ENCODE measurements at places on chromosomes 5 and 9.

DNA sequence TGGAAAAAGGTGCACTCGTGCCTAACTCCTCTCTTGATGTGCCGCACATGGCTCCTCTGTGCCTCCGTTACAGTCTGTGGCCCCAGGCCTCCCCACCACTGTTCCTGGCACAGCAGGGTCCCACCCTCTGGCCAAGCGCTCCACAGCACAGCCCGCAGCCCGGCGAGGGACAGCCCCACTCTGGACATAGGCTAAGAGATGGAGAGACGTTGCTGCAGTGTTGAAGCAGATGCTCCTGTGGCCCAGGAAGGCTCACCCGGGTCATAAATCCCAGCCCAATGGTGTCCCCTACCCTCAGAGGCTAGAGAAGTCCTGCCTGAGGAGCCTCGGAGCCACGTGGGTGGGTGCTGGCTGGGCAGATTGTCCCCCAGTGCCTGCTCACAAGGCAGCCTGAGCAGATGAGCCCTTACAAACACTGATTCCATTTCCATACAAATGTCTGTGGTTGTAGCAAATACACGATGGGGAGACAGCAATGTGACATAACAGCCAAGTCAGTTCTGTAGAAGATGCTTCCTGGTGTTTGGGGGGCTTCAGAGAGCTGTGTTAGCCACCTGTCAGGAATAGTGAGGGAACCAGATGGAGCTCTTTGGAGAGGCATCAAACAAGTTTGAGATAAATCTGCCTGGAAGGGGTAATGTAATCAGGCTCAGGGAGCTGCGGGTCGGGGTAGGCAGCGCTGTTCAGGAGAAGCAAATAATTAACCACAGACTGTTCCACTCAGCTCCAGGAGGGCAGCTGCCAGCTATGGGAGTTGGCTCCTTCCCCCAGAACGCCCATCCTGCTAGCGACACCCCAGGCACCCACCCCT, 41.7 kb downstream of the C5orf15 start:
- no peak overlapping the region for H3K4me3 ChIP-seq
- H3K27ac ChIP-seq, result no peak overlapping the region
- H3K36me3 ChIP-seq, result no peaks in the 10 kb centered on the region
- H3K27me3 ChIP-seq, result peaks cover 5% of the 10 kb centered on the region

DNA sequence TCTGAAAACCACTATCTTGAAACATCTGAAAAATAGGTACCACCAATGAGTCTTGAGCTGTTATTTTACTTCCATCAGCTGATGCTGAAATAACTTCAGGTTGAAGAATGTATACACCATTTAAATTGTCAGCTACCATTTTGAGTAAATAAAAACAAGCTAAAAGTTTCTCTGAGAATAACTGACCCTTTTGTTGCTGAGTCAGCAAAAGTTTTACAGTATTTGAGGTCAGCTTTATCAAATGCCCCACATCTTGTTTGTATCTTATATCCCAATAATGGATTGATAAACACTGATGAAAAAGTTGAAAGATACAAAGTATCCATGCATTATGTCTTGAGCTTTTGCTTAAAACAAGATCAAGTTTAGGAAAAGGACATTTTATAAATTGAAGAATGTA, 22.8 kb downstream of the CPLANE1 start:
- no peak overlapping the region for H3K27ac ChIP-seq
- H3K27me3 ChIP-seq, result no peaks in the 10 kb centered on the region
- H3K36me3 ChIP-seq, result peaks cover 40% of the 10 kb centered on the region
- no peak overlapping the region for H3K4me3 ChIP-seq
- H3K4me1 ChIP-seq, result no peaks in the 10 kb centered on the region

DNA sequence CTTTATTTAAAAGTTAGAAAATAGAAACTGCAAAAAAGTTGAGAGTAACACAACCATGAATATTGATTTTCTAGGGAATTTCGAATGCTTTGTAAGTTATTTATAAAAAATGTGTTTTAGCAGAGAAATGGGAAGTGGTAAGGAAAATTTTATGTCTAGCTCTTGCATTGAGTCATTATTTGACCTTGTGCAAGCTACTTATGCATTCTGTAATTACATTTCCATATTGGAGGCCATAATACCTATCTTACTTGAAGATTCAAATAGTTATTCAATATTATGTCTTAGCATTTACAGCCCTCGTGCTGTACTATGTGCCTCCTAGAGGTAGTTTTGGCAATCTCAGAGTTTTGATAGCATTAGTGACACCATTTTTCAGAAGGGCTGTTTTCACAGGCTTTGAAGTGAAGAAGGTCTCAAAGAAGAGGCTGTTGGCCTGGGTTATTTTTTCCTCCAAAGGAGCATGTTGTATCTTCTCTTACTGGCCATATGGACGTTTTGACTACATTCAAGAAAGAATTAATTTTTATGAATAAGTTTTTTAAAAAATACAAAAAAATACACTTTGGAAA, 7.4 kb upstream of the DAP start:
- H3K27me3 ChIP-seq, result no peaks in the 10 kb centered on the region
- H3K36me3 ChIP-seq, result no peaks in the 10 kb centered on the region
- H3K27ac ChIP-seq, result no peak overlapping the region
- H3K4me1 ChIP-seq, result no peaks in the 10 kb centered on the region
- no peak for DNase-seq

- no peak overlapping the region for H3K4me3 ChIP-seq
- H3K4me1 ChIP-seq, result no peaks in the 10 kb centered on the region
- no peak for DNase-seq
- H3K27ac ChIP-seq, result no peak overlapping the region
Measured at GRCh38 chr5:67120032-67120431, 76.6 kb downstream of the CD180 start.

DNA sequence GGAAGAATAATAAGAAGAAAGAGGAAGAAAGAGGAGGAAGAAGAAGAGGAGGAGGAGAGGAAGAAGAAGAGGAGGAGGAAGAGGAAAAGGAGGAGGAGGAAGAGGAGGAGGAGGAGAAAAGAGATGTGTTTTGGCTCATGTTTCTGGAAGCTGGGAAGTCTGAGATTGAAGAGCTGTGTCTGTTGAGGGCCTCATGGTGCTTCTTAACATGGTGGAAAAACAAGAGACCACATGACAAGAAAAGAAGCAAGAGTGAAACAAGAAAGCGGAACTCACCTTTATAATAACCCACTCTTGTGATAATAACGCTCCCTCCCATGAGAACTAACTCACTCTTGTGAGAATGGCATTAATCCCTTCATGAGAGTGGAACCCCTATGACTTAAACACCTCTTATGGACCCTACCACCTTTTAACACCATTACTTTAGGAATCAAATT, 36.1 kb upstream of the RANBP6 start:
- no peak overlapping the region for H3K4me3 ChIP-seq
- no peaks in the 10 kb centered on the region for H3K36me3 ChIP-seq
- no peak for DNase-seq
- no peaks in the 10 kb centered on the region for H3K4me1 ChIP-seq
- H3K27me3 ChIP-seq, result no peaks in the 10 kb centered on the region

GRCh38 chr5:172453986-172454357, 353 bp downstream of the SH3PXD2B start:
- no peaks in the 10 kb centered on the region for H3K36me3 ChIP-seq
- H3K4me1 ChIP-seq, result peaks cover 53% of the 10 kb centered on the region
- peak overlapping the region; percentile 83 for H3K4me3 ChIP-seq
- DNase-seq, result peak; percentile 65

GRCh38 chr9:134592018-134592818, 49.4 kb upstream of the COL5A1 start:
- peak; percentile 48 for DNase-seq
- H3K4me3 ChIP-seq, result no peak overlapping the region
- peaks cover 10% of the 10 kb centered on the region for H3K27me3 ChIP-seq
- H3K4me1 ChIP-seq, result no peaks in the 10 kb centered on the region
- H3K27ac ChIP-seq, result peak overlapping the region; percentile 45

- no peak overlapping the region for H3K4me3 ChIP-seq
- DNase-seq, result peak; percentile 60
- H3K36me3 ChIP-seq, result peaks cover 99% of the 10 kb centered on the region
- H3K4me1 ChIP-seq, result peaks cover 21% of the 10 kb centered on the region
- H3K27ac ChIP-seq, result peak overlapping the region; percentile 44
Measured at GRCh38 chr9:33329117-33329563, 38.8 kb downstream of the NFX1 start.

DNA sequence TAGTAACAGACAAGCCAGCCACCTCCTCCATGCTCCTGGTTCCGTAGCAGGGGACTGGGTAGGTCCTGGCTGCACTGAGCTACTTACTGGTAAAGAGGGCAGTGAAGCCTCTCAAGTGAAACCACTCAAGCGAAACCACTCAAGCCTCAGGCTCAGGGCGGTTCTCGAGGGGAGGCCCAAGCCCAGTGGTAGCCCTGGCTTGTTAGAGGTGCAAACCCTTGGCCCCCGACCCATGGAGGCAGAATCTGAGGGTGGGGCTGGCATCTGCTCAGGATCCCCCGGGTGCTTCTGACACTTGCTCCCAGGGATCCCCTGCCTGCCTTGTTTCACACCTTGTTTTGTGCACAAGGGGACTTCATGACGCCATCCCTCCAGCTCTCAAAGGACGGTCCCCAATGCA, 76.5 kb upstream of the OLFM1 start:
- no peaks in the 10 kb centered on the region for H3K27me3 ChIP-seq
- H3K4me3 ChIP-seq, result no peak overlapping the region
- H3K4me1 ChIP-seq, result no peaks in the 10 kb centered on the region
- no peaks in the 10 kb centered on the region for H3K36me3 ChIP-seq
- no peak for DNase-seq

DNA sequence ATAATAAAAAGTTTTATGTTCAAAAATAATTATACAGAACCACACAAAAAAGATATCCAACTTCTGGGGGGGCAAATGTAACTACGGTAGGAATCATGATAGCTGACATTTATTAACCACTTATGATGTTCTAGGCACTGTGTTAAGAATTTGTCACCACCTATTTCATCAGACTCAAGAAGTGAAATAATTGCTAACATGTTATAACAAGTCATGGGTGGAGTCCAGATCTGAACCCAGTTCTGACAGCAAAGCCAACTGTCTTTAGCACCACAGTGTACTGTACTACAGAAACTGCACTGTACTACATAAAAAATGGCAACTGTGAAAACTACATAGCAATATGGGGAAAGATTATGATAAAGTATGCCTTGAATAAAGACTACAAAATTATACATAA, 3.0 kb upstream of the SAP30L start:
- H3K36me3 ChIP-seq, result peaks cover 48% of the 10 kb centered on the region
- H3K27ac ChIP-seq, result no peak overlapping the region
- no peak for DNase-seq
- no peak overlapping the region for H3K4me3 ChIP-seq
- no peaks in the 10 kb centered on the region for H3K4me1 ChIP-seq

DNA sequence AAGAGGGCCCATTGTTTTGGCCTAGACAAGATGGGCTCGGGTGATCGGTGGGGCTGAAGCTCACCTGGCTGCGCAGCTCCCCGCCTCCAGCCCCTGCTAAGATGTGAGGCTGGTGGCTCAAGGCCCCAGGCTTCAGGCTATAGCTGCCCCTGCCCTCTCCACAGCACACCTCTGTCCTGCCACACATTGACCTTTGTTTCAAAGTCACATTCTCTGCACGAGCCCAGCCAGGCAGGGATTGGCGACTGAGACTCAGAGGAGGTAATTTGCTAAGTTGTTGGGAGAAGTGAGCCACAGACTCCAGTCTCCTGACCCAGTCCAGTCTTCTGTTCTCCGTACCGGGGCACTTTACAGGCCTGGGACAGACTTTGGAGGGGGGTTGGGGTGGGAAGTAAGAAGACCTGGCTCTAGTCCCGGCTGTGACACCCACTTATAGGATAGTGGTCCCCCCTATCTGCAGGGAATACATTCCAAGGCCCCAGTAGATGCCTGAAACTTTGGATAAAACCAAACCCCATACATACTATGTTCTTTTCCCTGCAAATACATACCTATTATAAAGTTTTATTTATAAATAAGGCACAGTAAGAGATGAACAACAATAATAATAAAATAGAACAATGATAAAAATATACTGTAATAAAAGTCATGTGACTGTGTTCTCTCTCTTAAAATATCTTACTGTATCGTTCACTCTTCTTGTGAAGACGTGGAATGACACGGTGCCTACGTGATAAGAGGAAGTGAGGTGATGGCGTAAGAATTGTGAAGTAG, 13.3 kb downstream of the PDGFRB start:
- H3K27ac ChIP-seq, result peak overlapping the region; percentile 91
- DNase-seq, result no peak
- H3K36me3 ChIP-seq, result no peaks in the 10 kb centered on the region

GRCh38 chr5:172133359-172134029, 54.5 kb downstream of the STK10 start:
- H3K4me3 ChIP-seq, result no peak overlapping the region
- peaks cover 12% of the 10 kb centered on the region for H3K4me1 ChIP-seq
- no peaks in the 10 kb centered on the region for H3K27me3 ChIP-seq

- DNase-seq, result no peak
- H3K4me1 ChIP-seq, result no peaks in the 10 kb centered on the region
- no peak overlapping the region for H3K4me3 ChIP-seq
- no peaks in the 10 kb centered on the region for H3K27me3 ChIP-seq
Measured at GRCh38 chr5:147176422-147176821, 58.4 kb upstream of the STK32A start.

GRCh38 chr5:132887283-132887682, 13.8 kb downstream of the LEAP2 start:
- no peak overlapping the region for H3K27ac ChIP-seq
- H3K36me3 ChIP-seq, result peaks cover 92% of the 10 kb centered on the region
- no peak overlapping the region for H3K4me3 ChIP-seq
- H3K4me1 ChIP-seq, result no peaks in the 10 kb centered on the region
- no peaks in the 10 kb centered on the region for H3K27me3 ChIP-seq
- DNase-seq, result no peak

- H3K36me3 ChIP-seq, result no peaks in the 10 kb centered on the region
- H3K4me3 ChIP-seq, result no peak overlapping the region
- no peaks in the 10 kb centered on the region for H3K27me3 ChIP-seq
Measured at GRCh38 chr9:115209601-115210306, 91.8 kb upstream of the TNC start.

- no peak overlapping the region for H3K4me3 ChIP-seq
- H3K27ac ChIP-seq, result no peak overlapping the region
- no peak for DNase-seq
- H3K27me3 ChIP-seq, result no peaks in the 10 kb centered on the region
- H3K36me3 ChIP-seq, result no peaks in the 10 kb centered on the region
Measured at GRCh38 chr5:157352756-157353340, 86.9 kb downstream of the CYFIP2 start.

DNA sequence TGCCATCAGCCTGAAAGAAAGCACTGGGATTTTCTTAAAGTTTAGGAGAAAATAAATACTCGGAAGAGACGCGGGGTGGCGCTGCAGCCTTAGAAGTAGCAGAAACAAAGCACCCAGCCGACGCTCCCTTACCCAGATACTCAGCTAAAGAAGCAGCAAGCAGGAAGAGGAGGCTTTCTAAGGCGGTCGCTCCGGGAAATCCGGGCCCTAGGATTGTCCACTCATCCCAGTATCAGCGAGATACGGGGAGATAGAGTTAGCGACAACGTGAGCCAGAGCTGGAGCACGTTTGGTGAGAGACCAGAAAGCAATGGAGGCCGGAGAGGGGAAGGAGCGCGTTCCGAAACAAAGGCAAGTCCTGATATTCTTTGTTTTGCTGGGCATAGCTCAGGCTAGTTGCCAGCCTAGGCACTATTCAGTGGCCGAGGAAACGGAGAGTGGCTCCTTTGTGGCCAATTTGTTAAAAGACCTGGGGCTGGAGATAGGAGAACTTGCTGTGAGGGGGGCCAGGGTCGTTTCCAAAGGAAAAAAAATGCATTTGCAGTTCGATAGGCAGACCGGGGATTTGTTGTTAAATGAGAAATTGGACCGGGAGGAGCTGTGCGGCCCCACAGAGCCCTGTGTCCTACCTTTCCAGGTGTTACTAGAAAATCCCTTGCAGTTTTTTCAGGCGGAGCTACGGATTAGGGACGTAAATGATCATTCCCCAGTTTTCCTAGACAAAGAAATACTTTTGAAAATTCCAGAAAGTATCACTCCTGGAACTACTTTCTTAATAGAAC, at the start of gene PCDHB2:
Gene PCDHB2 (plus strand): TSS at position 135 of the 782 bp plus-strand sequence. CDS start 176 bp downstream, at position 311.
- peak within 1 kb of the TSS; percentile 30 for H3K4me3 ChIP-seq
- H3K27me3 ChIP-seq, result peaks cover 33% of the 10 kb centered on the region
- H3K27ac ChIP-seq, result no peak within 1 kb of the TSS
- no peak for DNase-seq
- no peaks in the 10 kb centered on the region for H3K36me3 ChIP-seq
- no peaks in the 10 kb centered on the region for H3K4me1 ChIP-seq
